ENCODE measurements at places on chromosomes 3 and 15.
A peak's percentile ranks its signal among the peaks of the same experiment; 100 is the strongest.

GRCh38 chr3:41053220-41053619, 146.1 kb upstream of the CTNNB1 start:
- no peak for DNase-seq

DNA sequence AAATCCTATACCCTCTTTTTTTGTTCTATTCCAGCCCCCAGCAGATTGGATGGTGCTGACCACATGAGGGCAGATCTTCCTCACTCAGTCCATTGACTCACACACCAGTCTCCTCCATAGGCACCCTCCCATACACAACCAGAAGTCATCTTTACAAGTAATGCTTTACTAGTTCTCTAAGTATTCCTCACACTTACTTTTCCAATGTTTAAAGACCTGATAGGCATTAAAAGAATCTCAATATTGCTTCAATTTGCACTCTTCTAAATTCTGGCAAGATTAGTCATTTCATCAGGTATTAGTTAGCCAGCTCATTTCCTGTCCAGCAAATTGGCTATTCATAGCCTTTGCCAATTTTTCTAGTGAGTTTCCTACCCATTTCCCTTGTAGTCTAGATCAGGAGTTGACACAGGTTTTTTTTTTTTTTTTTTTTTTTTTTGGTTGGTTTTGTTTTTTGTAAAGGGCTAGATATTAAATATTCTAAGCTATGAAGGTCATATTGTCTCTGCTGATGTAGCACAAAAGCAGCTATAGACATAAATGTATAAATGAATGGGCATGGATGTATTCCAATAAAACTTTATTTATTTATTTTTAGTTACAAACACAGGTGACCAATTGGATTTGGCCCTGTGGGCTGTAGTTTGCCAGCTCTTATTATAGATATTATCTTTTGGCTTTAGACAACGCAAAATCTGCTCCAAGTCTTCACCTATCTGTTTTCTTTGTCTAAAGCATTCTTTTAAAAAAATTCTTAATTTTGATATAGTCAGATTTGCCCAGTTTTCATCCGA, 76.1 kb downstream of the ABHD5 start:
- DNase-seq = no peak

- DNase-seq = no peak
Observed at GRCh38 chr15:89328398-89329254, 6.0 kb downstream of the POLG start.

DNA sequence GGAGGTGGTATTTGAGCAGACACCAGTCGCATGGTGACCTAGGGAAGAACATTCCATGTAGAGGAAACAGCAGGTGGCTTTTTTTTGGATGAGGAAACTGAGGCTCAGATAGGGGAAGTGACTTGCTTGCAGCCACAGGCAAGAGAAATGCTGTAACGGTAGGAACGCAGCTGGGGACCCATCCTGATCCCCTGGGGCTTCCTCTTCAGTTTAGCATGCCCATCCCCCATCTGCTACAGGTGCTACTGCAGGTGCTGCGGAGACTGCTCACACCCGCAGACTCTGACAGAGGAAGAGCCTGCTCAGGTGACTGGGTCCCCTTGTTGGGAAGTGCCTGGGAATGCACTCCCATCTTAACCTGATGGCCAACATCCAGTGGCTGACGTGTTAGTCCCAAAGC, 55.4 kb upstream of the SEC13 start:
- no peak for DNase-seq

GRCh38 chr3:77079988-77080610, 40.2 kb downstream of the ROBO2 start:
- no peak for DNase-seq

GRCh38 chr3:33372218-33373081, 67.8 kb downstream of the UBP1 start:
- peak; percentile 10 for DNase-seq
